ENCODE measurements at places on chromosomes 5 and 9.

GRCh38 chr9:26219961-26220360 lies 541.7 kb upstream of the TUSC1 start:
- DNase-seq = no peak
- H3K36me3 ChIP-seq = no peaks in the 10 kb centered on the region
- H3K4me1 ChIP-seq = no peaks in the 10 kb centered on the region
- no peaks in the 10 kb centered on the region for H3K27me3 ChIP-seq
- no peak overlapping the region for H3K27ac ChIP-seq

DNA sequence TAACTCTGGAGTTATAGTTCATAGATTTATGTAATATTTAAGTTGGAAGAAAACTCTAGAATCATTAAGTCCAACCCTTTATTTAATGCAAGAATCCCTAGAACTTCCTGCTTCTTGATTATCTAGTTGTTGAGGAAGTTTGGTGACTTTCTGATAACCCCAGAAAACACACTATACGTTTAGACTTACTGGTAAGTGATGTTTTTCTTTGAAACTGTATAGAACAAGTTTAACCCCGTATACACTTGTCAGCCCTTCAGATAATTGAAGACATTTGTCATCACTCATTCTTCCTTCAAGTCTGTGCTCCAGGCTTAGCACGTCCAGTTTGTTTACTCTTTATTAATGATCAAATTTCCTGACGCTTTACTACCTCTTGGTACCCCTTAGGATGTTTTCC lies 9.0 kb downstream of the NDUFS4 start:
- H3K27ac ChIP-seq = no peak overlapping the region
- no peaks in the 10 kb centered on the region for H3K27me3 ChIP-seq
- no peaks in the 10 kb centered on the region for H3K4me1 ChIP-seq
- H3K36me3 ChIP-seq = no peaks in the 10 kb centered on the region
- H3K4me3 ChIP-seq = no peak overlapping the region

GRCh38 chr5:168801567-168801966 lies 222.4 kb upstream of the PANK3 start:
- no peaks in the 10 kb centered on the region for H3K4me1 ChIP-seq
- DNase-seq = no peak
- H3K36me3 ChIP-seq = no peaks in the 10 kb centered on the region
- no peak overlapping the region for H3K27ac ChIP-seq
- H3K27me3 ChIP-seq = no peaks in the 10 kb centered on the region

DNA sequence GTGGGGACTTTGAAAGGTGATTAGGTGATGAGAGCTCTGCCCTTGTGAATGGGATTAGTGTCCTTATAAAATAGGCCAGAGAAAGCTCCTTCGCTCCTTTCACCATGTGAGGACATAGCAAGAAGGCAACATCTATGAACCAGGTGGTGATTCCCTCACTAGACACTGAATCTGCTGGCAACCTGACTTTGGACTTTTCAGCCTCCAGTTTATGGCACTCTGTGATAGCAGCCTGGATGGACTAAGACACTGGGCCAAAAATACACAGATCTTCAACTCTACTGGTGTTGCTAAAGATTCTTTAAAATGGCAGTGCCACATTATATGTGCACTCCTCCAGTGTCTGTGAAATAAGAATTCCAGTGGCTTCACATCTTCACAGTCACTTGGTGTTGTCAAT lies 41.2 kb upstream of the COL15A1 start:
- H3K4me3 ChIP-seq = no peak overlapping the region
- no peaks in the 10 kb centered on the region for H3K27me3 ChIP-seq
- H3K27ac ChIP-seq = no peak overlapping the region
- no peaks in the 10 kb centered on the region for H3K36me3 ChIP-seq
- DNase-seq = no peak

DNA sequence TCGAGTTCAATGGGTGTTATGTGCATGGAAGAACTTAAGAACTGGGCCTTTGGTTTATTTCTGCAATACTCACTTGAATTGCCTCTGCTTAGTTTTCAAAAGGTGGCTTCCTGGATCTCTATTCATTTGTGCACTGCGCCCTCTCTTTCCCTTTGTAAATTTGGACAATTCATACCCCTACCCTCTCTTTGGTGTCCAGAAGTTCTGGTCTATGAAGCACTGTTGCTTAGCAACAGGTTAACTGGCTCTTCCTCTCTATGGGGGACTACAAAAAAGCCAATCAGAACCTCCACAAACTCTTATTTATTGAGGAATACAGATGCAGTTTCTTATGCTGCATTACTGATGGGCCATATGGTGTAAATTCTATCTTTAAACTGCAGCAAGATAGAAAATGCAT lies 13.5 kb upstream of the FAM120A start:
- no peak overlapping the region for H3K27ac ChIP-seq
- H3K36me3 ChIP-seq = peaks cover 9% of the 10 kb centered on the region
- no peak for DNase-seq
- no peak overlapping the region for H3K4me3 ChIP-seq
- H3K27me3 ChIP-seq = no peaks in the 10 kb centered on the region

DNA sequence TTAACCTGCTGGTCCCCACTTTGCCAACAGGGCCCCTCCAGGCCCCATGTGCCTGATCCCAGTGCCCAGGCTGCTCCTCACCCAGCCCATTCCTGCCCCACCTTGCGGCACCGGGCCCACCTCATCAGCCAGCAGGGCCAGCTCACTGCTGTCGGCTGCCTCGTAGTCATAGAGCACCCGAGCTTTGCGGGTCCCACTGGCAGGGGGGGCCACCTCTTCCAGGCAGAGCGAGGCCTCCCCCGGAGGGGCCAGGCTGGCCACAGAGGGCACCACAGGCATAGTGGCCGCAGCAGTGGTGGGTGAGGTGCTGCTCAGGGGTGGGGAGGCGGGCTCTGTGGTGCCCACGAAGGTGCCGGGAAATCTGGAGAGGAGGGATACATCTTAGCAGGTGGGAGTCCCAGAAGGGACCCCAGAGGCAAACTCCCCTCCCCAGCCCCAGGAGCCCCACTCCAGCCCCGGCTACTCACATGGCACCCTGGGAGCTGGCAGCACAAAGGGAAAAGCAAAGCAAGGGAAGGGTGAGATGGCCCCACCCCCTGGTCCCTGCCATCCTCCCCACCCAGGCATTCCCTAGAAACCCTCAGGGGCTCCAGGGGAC lies 19.0 kb downstream of the SH3GLB2 start:
- H3K27ac ChIP-seq = no peak overlapping the region
- DNase-seq = no peak
- H3K27me3 ChIP-seq = no peaks in the 10 kb centered on the region
- H3K4me1 ChIP-seq = peaks cover 11% of the 10 kb centered on the region
- peaks cover 14% of the 10 kb centered on the region for H3K36me3 ChIP-seq
- no peak overlapping the region for H3K4me3 ChIP-seq

- no peak for DNase-seq
- no peaks in the 10 kb centered on the region for H3K27me3 ChIP-seq
- no peaks in the 10 kb centered on the region for H3K36me3 ChIP-seq
- H3K27ac ChIP-seq = no peak overlapping the region
Observed at GRCh38 chr5:74651710-74652109, 11.2 kb upstream of the ENC1 start.
